Stimulated activated CD4-positive, alpha-beta T cell treated with anti-CD3 and anti-CD28 coated beads, Interleukin-15, amount 100 ng/mL, for 1 hour (primary cell): ENCODE measurements at places on chromosomes 1 and 21.

- no peak for DNase-seq
Observed at GRCh38 chr1:119686661-119687060, 25.1 kb upstream of the PHGDH start.

DNA sequence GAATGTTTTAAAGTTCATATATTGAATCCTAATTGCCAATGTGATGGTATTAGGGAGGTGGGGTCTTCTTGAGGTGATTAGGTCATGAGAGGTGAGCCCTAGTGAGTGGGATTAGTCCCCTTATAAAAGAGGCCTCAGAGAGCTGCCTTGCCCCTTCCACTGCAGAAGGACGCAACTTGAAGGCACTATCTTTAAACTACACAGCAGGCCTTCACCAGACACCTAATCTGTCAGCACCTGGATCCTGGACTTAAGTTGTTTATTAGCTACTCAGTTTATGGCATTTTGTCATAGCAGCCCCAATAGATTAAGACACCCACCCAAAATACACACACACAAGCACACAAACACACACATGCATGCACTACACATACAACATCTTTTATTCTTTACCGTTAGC, 61.4 kb downstream of the DAB1 start:
- DNase-seq: no peak

DNA sequence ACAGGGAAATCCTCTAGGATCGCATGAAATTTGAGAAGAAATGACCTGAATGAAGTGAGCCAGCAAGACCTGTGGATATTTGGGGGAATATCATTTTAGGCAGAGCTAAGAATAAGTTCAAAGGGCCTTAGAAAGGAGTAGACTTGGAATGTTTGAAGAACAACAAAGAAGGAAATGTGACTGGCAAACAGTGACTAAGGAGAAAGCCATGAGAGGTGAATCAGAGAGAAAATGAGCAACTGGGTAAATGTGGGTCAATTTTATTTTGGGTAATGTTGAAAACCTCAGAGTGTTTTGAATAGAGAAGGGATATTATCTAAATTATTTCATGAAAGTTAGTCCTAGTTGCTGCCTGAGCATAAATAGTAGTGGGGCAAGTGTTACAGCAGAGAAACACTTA, 672.8 kb downstream of the LMO4 start:
- no peak for DNase-seq

- no peak for DNase-seq
Observed at GRCh38 chr21:35559128-35559828, 501.0 kb downstream of the SETD4 start.

GRCh38 chr21:14995695-14996490, 68.9 kb downstream of the NRIP1 start:
- no peak for DNase-seq

- DNase-seq: no peak
Observed at GRCh38 chr1:206411321-206411720, 59.0 kb upstream of the IKBKE start.

GRCh38 chr1:203361945-203362719, 11.2 kb upstream of the FMOD start:
- no peak for DNase-seq

DNA sequence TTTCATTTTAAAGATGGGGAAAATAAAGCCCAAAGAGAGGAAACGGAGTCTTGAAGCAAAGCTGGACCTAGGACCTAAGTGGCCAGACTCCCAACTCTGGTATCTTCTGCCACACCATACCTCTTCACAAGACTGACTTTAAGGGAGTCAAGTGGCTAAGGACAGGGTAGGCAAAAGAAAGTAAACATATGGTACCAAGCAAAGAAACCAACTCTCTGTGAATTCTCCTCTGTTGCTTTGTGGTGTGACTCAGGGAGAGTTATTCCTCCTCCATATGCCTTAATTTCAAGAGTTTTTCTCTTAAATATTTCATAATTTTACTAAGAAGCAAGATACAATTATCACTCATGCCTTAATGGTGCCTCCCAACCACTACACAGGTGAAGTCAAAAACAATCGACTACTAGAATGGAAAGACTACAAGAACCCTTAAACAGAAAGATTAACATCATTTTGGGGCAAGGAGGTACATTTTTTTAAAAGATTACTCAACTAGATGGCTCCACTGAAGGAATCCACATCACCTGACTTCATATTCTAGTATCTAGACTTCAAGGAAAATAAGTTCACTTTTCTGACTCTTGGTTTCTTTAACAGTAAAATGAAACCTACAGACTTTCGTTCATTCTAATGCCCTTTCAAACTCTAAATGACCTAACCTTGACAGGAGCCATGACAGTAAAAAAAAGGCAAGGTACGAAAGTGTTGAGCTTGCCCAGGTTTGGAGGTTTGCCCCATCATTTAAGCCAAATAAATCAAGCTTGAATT, 44.2 kb downstream of the LUZP1 start:
- DNase-seq: no peak

GRCh38 chr1:175911138-175911537, 167.7 kb upstream of the TNR start:
- DNase-seq: no peak

DNA sequence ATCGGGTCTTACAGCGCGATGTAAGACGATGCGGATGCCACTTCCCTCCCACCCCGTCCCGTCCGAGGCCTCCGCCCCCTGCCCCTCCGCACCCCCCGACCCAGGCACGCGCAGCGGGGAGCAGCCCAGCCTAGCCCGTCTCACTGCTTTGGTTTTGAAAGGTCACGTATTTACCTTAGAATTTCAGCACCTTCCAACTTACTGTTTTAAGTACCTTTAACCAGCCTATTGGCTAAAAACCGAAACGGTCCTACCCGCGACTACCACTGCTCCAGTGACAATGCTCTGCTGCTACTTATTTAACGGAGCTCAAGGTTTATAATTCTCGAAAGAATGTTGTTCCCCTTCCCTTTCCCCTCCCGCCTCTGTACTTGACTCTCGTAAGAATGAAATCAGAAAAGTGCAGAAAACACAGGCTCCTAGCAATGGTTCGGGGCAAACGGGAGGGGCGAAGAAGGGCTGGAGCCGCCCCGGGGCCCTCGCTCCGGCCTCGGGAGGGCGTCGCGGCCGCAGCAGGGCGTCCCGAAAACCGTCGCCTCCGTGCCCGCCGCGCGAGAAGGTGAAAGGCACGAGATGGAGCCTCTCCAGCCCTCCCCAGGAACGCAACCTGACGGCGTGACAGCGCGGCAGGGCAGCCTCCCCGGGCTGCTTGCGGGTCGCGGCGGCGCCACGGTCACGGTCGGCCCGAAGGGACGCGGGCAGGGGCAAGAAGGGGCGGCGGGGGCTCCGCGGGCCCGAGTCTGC, 667 bp downstream of the TMEM50B start:
- no peak for DNase-seq
